Stimulated activated CD4-positive, alpha-beta T cell treated with anti-CD3 and anti-CD28 coated beads, Interleukin-1b, Interleukin-23, amount 100 ng/mL, for 4 hours (primary cell): ENCODE measurements at places on chromosomes 6 and 20.

- no peak for DNase-seq
Observed at GRCh38 chr6:168506460-168506859, 65.5 kb downstream of the SMOC2 start.

GRCh38 chr6:30763618-30764489, 19.5 kb upstream of the IER3 start:
- no peak for DNase-seq

DNA sequence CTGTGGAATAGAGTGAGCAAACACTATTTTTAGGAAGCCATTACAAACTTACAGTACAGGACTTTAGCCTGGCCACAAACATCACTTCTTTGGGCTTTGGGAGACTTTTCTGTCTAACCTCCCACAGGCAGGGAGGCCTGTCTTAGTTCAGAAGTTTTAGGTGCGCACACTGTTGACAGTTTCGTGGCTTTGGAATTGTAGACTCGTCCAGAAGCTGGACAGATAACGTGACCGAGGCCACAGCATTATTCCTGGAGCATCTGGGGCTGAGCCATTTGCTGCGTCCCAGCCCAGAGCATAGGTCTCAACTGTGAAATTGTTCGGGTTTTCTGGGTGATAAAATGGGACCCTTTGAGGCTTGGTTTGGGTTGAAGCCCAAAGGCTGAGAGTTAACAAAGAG, 53.8 kb downstream of the NDUFAF5 start:
- DNase-seq: no peak

DNA sequence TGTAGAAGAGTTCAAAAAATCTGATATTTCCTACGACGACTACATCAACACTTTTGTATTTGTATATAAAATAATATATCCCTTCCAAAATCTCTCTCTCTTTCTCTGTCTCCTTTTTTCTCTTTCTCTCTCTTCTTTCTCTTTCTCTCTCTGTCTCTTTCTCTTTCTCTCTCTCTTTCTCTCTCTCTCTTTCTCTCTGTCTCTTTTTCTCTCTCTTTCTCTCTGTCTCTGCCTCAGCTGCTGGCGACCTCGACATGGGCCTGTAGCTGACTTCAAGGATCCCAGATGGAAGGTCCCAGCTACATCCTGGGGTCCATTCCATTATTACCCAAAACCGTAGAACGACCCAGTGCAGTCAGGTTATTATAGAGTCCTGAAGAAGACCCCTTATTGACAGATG, 90.0 kb downstream of the CD24 start:
- no peak for DNase-seq

DNA sequence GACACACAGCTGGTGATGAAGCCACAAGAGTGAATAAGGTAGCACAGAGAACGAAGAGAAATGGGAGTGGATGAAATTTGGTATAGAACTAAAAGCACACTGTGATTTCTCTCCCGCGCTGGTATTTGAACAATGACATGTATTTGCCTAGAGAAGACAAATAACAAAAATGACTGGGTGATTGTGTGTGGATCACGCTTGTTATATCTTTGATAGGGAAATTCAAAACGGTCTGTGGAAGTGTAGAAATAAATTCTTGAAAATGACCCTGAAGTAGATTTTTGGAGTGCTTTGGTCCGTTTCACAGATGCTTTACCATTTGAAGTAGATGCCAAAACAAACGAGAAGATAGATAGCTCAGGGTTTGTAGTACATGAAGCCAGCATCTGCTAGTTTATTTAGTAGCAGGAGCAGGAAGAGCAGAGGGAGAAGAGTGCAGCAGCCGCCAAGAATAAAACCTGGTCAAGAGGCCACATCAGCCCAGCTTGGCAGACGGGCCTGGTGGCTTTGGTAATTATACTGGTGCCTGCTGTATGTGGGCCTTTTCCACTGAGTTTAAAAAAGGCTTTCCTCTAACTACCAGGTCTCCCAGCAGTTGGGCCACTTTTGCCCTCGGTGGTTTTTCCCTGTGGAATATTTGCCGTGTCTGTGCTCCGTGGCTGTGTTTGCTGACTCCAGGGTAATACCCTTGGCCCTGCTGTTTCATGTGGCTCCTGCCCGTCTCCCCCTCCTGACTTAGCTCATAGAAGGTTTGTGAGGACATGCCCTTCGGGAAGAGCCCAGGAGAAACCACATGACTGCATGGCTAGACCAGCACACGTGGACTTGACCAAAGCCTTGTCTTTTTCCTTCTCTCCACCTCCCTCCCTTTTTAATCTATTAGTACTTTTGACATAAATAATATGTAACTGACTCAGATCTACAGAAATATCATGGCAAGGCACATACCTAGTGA, 294.0 kb downstream of the SOX4 start:
- no peak for DNase-seq

GRCh38 chr6:3748208-3749066, 3.1 kb downstream of the PXDC1 start:
- DNase-seq: peak; percentile 18

DNA sequence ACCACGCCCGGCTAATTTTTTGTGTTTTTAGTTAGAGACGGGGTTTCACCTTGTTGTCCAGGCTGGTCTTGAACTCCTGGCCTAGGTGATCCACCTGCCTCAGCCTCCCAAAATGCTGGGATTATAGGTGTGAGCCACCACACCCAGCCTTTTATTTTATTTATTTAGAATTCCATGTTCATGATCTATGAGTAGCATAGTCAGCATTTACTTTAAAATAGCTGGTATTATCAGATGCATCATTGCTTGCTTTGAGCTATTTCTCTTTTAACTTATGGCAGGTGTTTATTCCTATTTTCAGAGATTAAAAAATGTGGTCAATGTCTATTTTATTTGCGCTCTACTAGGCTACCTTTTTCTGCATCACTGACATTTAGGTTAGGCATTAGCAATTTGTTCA, 152.0 kb downstream of the UTRN start:
- no peak for DNase-seq

GRCh38 chr20:9040863-9041524, 27.9 kb upstream of the PLCB4 start:
- DNase-seq: no peak

- peak; percentile 67 for DNase-seq
Observed at GRCh38 chr6:26156105-26156849, 69.0 kb downstream of the HFE start.

GRCh38 chr6:165880686-165881085, 217.6 kb upstream of the PDE10A start:
- no peak for DNase-seq

- no peak for DNase-seq
Observed at GRCh38 chr6:137666202-137666774, 172.1 kb upstream of the OLIG3 start.

- DNase-seq: no peak
Observed at GRCh38 chr6:63352069-63352543, 32.3 kb upstream of the LGSN start.

DNA sequence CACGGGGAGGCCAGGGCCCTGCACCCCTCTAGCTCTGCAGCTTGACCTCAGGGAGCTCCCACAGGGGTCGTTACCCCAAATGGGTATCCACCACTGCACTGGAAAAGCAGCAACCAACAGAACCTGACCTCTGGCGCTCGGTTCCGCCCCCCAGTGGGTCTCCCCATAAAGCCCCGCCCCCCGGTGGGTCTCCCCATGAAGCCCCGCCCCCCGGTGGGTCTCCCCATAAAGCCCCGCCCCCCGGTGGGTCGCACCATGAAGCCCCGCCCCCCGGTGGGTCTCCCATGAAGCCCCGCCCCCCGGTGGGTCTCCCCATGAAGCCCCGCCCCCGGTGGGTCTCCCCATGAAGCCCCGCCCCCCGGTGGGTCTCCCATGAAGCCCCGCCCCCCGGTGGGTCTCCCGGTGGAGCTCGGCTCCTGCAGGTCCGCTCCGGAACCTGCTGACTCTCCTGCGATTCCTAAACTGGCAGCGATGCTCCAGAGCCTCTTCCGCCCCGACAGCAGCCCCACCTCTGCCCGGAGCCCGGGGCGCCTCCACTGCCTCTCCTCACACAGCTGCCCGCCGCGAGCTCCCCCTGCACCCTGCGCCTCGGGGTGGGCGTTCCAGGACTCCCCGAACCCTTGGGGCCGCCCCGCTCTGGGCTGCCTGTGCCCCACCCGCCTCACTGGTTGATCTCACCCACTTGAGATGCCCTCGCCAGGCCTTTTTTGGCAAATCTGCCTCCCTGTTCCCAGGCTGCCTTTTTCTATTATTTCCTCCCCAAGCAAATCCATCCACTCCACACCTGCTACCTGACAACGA, 12.1 kb downstream of the SLC2A4RG start:
- no peak for DNase-seq

GRCh38 chr6:19477563-19477962, 359.6 kb upstream of the ID4 start:
- no peak for DNase-seq

GRCh38 chr6:63527658-63528514, 44.4 kb upstream of the LOC128125822 start:
- DNase-seq: no peak

- no peak for DNase-seq
Observed at GRCh38 chr6:128847431-128848210, 35.3 kb upstream of the LAMA2 start.

GRCh38 chr20:1777476-1777820, 117.8 kb upstream of the SIRPA start:
- no peak for DNase-seq

GRCh38 chr6:105753207-105753606, 332.9 kb upstream of the PRDM1 start:
- no peak for DNase-seq

GRCh38 chr6:51289041-51289440, 470.4 kb downstream of the TFAP2B start:
- no peak for DNase-seq

DNA sequence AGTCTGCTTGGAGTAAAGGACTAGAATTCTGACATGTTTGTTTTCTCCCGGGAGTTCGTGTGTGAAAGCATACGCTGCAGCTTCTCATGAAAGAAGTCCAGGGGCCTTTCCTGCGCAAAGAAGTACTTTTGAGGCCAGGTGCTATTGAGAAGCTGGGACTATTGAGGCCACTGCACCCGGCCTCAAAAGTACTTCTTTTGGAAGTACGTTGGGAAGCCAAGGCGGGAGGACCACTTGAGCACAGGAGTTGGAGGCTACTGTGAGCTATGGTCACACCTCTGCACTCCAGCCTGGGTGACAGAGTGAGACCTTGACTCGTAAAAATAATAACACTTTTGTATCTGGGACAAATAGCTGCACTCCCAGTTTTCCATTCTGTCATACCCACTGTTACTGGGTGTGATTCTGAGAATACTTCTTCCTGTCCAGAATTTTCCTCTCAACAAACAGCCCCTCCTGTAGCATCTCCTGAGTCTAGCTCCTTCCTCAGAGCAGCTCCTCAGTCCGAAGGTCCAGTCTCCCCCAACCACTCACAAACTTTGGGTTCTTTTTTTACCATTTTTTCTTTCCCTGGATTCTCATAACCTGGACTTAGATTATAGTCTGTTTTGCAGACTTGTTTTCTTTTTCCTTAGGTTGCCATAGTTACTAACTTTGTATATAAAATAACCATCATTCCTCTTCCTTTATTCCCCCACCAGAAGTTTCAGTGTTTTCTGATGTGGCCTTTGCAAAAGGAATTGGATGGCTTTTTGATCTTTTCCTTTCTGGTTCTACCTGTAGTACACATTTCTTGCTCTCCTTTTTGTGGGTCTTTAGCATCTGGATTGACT, 12.7 kb downstream of the STK35 start:
- no peak for DNase-seq

- no peak for DNase-seq
Observed at GRCh38 chr20:37350649-37351574, 5.0 kb downstream of the SRC start.

- no peak for DNase-seq
Observed at GRCh38 chr6:92681401-92681800, 738.0 kb downstream of the EPHA7 start.

- no peak for DNase-seq
Observed at GRCh38 chr6:98871821-98872220, 37.4 kb downstream of the POU3F2 start.

GRCh38 chr6:15365273-15365687, 119.4 kb downstream of the JARID2 start:
- peak; percentile 18 for DNase-seq

- no peak for DNase-seq
Observed at GRCh38 chr20:63767886-63768285, 28.3 kb downstream of the SLC2A4RG start.

- no peak for DNase-seq
Observed at GRCh38 chr6:3376064-3376463, 80.8 kb downstream of the SLC22A23 start.

GRCh38 chr6:56803594-56803993, 151.3 kb upstream of the BEND6 start:
- no peak for DNase-seq

DNA sequence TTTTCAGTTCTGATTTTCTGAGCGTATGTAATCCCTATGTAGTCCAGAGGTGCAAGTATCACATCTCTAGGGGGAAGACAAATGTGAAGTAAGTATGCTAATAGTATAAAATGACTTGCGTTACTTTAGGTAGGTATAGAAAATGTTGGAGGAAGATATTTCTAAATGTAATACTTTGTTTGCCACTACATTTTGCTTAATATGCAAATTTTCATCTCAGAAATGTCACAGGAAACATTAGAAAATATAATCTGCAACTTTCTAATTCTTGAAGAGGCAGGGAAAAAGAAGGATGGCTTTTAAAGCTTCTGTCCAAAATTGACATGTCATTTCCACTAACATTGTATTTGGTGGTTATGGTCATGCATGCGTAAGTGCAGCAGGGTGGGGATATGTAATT, 85.6 kb downstream of the CD2AP start:
- DNase-seq: no peak

GRCh38 chr20:48178633-48179032, 393.4 kb upstream of the SULF2 start:
- no peak for DNase-seq

GRCh38 chr20:10771435-10772140, 97.8 kb upstream of the JAG1 start:
- DNase-seq: no peak

- DNase-seq: no peak
Observed at GRCh38 chr6:16832043-16832567, 70.8 kb upstream of the ATXN1 start.

DNA sequence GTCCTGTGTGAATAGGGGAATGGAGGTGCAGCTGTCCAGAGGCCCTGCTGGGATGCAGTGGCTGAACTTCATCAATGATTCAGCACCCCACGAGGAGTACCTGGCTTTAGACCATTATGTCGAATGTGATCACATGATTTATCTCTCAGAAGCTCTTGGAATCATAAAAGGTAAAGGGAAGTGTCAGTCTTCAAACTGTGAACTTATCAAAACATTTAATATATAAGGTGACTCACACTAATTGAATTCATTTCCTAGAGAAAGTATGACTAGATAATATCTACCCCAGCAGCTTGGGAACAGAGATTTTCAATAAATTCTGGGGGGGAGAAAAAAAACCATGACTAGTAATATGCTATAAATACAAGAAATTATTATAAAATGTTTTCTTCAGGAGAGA, 29.5 kb downstream of the ALDH8A1 start:
- no peak for DNase-seq

DNA sequence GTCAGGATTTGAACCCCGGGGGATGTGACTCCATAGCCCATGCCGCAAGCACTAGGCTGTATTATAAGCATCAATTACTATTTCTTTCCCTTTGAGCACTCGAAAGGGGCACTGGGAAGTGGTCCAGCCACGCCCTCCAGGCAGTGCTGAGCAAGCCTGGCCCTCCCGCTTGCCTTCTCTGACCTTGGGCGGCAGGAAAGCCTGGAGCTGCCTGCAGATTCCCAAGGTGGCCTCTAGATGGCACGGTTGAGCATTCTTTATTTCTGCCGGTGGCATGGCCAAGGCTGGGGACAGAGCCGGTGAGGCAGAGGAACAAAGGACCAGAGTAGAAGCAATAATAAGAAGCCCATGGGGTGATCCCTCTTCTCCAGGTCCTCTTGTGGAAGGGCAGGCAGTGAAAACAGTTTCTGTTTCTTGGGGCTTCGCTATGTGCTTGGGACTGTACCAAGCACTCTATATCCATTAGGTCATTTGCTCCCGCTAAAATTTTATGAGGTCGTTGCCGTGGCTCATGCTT, 32.0 kb downstream of the ARHGAP40 start:
- DNase-seq: peak; percentile 49
